ENCODE measurements at places on chromosomes 1 and 21. TPM values are rescaled to one million over a fixed set of nuclear protein-coding genes. Genes with fewer than 3 reads are reported as not detected.

The MPC2 gene
- polyA plus RNA-seq: 66.5 TPM

The LHX8 gene
- polyA plus RNA-seq: not detected

The MYOG gene
- polyA plus RNA-seq: 442 TPM

The OR2W3 gene
- polyA plus RNA-seq: 0.49 TPM

The DCDC2B gene
- 0.66 TPM for polyA plus RNA-seq

The OR2L8 gene
- polyA plus RNA-seq: not detected

Measured in forelimb muscle (tissue), 1 donor.